ENCODE measurements at places on chromosomes 1 and 21.

- DNase-seq, result no peak
Measured at GRCh38 chr1:66394603-66395002, 139.3 kb upstream of the SGIP1 start.

DNA sequence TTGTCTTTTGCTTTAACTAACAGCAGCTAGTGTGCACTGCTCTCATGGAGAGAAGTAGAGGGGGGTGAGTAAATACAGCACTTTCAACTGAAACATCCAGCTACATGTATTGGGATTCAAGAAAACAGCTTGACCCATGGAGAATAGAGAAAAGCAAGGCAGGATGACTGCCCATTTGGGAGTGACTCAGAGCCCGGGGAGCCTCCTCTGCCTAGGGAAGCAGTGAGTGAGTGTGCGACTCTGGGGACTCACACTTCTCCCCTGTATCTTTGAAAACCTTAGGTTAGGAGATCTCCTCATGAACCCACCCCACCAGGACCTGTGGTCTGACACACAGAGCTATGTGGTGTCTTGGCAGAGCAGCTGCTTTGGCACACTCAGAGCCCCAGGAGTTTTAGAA, 82.0 kb upstream of the PTGFR start:
- DNase-seq, result no peak

DNA sequence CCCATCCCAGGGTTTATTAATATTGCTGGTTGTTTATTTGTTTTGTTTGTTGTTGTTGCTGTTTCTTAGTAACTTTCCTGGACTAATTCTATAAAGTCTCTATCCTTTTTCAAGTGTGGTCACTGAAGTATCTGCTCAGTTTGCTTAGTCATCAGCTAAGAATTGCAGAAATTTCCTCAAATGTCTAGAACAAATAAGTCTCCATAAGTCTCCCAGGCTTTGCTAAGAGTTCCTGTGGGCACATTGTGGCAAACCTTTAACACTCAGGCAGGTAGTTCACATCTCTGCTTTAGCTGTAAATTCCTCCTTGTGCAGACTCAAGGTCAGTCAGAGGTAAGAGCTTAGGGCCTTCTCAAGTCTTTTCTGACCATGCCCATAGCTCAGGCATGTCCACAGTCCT, 38.9 kb upstream of the C1orf185 start:
- no peak for DNase-seq

GRCh38 chr1:54750596-54750995, 13.7 kb downstream of the PARS2 start:
- no peak for DNase-seq

DNA sequence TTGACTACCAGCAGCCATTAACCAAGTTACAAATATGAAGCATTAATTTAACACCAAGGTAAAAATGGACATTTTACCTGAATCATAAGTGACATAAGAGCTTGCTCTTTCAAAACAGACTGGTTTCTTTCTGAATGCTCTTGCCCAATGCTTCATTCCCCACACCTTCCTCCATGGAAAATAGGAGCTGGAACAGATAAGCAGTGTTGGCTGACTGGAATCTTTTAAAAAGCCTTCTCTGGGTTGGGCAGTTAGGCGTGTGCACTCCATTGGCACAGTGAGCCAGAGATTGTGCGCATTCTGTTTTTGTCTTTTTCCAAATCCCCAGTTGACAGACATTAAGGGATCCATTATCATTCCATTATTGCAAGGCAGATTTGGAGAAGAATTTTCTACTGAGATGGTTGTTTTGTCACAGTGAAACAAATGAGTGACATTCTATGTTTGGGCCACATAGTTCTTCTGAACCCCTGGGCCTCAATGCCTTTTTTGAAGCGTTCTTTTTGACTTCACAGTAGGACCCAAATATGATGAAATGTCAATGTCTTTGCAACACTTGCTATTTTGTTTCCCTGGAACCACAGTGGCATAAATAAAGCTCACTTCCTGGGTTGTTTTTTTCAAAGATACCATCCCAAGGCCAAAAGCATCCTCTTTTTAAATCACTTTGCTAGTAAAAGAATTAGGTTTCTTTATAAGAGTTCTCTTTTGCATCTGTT, 32.3 kb downstream of the LRRC8B start:
- DNase-seq, result no peak

DNA sequence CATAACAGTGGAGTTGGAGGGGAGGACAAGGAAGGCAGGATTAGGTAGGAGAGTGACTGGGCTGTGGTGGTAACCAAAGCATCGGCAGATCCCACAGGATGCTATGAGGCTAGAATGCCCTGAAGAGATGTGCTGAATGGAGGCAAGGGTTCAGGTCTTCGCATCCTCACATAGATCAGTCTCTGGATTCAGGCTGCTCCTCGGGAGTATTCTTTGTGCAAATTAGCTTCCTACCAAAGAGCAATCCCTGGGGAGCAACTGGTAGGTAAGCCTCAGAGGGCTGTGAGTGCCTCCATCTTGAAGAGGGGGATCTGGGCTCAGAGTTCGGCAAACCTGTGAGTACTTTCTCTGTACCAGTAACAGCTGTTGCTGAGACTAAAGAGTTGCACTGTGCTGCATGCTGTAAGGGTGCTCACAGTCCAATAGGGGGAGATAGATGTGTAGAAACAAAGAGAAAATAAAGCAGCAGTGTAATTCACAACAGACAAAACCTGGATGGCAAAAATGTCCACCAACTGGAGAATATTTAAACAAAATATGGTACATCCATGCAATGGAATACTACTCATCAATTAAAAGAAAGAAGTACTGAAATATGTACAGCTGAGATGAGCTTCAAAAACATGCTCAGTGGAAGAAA, 322.4 kb upstream of the DEPDC1 start:
- DNase-seq, result no peak

DNA sequence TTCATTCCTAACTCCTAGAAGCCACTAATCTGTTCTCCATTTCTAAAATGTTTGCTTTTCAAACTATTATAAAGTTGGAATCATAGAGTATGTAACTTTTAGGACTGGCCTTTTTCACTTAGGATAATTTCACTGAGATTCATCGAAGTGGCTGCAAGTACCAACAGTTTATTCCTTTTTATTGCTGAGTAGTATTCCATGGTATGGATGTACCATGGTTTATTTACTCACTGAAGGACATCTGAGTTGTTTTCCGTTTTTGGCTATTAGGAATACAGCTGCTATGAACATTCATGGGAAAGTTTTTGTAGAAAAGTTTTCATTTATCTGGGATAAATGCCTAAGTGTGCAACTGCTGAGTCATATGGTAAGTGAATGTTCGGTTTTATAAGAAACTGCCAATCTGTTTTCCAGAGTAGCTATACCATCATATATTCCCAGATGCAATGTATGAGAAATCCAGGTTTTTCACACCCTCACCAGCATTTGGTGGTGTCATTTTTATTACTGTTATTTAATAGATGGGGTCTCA, 66.3 kb downstream of the SLC27A3 start:
- DNase-seq, result no peak

DNA sequence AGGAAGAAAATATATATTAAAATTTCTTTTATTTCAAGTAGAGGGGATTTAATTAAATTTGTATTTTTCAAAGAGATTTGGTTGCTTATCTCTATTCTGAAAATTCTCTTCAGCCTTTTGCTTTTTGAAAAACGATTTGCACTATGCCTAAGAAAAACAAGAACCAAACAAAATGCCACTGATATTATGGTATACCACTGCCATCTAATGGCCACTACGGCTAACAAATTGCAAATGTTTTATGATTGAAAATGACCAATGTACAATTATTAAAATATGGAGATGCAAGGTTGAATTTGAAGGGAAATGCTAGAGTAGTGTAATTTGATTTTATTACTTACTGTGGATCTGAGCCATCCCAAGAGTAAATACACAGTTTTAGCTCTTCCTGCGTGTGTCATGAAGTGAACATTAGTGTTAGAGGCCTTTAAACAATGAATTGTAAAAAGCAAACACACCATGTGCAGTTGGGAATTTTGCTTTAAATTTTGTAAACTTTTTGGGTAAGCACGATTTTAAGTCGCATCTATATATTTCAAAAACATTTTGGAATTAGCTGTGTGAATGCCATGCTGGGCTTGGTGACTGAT, 137.4 kb upstream of the USP25 start:
- peak; percentile 57 for DNase-seq
